ENCODE measurements at places on chromosomes 12 and 14.

GRCh38 chr14:103073367-103073875, 10.6 kb upstream of the LBHD2 start:
- DNase-seq, result no peak

GRCh38 chr14:59964251-59965007, 44.5 kb downstream of the LRRC9 start:
- peak; percentile 8 for DNase-seq

DNA sequence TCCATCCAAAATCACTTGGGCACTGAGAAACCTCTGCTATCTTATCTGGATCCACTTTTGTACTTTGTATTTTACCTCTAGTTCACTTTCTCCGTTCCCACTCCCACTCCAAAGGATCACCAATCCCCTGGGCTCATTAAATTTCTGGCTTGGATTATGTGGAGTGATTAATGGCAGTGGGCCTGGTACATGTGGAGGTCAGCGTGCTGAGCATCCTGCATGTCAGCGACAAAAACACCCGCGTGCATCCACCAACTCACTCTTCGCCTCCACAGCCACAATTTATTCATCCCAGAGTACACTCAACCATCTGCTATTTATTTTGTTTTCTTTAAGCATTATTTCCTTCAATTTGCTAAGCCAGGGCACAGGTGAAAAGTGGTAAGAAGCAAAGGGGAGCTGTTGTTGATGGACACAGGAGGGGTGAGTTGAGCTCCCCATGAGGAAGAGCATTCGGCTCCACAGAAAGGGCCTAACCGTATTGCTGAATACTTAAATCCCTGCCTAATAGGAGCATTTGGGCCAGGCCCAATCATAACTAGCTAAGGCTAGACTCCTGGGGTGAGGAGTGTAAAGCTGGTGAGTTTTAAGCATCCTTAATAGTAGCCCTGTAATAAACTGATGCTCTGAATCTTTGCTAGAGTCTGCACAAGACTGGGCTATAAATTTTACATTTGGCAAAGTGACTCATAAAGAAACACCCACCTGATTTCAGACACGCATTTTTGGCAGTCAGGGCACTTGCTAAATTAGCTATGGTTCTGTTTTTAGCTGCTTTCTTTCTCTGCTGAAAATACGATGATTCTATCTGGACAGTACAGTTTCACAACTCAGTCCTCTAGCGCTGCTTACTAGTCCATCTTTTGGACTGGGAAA, 137.8 kb downstream of the SLC25A21 start:
- no peak for DNase-seq

GRCh38 chr12:2378835-2379330, 326.1 kb downstream of the CACNA1C start:
- DNase-seq, result no peak

DNA sequence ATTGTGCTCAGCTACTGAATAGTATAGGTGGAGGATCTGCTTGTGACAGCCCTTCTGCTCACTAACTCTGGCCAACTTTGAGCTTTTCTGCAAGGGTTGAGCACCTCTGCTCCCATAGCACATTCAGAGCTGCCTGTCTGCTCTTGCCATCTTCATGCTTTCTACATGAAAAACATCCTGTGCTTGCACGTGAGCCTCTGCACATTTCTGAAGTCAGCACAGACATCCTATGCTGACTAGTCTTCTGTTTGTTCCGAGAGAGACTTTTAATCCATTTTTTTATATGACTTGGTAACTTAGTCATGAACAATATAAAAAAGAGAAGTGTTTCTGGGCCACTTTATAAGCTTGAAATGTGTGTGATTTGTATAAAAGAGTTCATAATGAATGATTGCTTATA, 969.3 kb downstream of the TMTC2 start:
- no peak for DNase-seq

DNA sequence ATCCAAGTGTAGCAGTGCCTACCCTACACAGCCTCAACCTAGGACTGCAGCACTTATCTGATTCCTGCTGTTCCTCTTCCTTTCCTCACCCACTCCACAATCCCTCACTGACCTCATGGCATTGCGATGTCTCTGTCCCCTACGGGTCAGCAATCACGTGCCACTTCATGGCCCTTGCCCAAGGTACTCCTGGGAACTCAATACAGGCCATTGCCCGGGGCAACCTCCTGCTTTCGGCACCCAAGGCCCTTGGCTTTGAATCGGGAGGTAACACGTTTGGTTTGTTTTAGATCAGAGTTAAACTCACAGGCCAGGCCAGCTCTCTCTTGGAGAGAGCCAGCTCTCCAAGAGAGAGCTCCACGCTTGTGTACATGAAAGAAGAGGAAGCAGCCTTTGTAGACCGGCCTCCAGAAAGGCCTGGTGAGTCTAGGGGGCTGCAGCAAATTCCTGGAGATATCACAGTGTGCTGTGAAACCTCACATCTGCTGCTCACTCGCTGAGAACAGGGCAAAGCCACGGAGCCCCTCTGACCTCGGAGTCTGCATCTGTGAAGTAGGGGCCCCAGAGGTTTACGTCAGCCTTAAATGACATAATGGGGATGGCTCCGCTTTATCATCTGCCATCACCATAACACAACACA, 12.2 kb downstream of the CLMN start:
- no peak for DNase-seq

DNA sequence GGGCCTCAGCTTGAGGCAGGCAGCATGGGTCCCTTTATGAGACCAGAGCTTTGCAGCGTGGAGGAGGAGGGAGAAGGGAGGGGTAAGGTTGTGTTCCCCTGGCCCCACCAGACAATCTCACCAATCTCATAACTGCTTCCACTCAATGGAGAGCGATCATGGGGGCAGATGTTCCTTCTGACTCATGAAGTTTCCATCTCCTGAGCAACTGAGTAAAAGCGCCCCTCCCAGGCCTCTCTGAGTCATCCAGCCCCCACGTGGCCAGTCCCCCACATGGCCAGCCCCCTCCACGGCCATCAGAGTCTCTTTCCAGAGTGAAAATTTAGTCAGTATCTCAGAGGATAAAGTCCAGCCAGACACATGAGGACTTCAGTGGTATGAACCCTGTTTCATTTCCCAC, 39.2 kb upstream of the PLXNC1 start:
- DNase-seq, result no peak

- no peak for DNase-seq
These were observed 61.0 kb upstream of the PELI2 start for GRCh38 chr14:56057071-56057741.

DNA sequence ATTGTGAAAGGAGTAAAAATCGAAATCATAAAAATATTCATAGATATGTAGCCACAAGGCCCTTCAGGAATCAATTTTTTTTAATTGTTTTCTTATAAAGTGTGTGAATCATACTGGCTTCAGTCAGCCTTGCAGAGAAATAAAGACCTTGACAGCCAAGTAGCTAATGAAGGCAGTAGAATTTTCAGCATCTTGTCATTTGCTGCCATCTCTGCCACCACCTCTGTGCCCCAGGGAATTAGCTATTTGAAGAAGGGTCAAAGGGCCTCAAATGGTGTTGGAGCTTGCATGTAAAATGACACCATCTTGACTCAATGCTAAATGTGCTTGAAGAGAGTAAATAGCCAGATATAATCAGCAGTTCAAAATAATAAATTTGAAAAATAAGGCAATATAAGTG, 359.4 kb upstream of the DCN start:
- DNase-seq, result no peak

GRCh38 chr12:27208414-27208750, 35.7 kb upstream of the STK38L start:
- DNase-seq, result no peak

DNA sequence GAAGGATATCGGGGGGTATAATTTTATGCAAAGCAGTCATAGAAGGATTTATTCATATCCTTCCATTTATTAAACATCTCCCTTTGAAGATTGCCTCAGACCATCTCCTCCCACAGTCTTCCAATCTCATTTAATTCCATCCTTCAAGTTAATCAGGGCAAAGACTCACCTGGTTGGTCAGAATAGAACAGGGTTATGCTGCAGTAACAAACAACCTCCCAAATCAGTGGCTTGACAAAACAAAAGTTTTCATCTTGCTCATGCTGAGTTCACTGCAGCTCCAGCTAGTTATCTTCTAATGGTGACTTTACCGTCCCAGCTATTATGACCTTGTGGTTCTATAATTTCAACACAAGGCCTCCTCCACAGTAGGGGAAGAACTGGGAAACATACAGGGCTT, 48.8 kb upstream of the MTERF2 start:
- DNase-seq, result no peak

GRCh38 chr14:49594347-49595091, 4.2 kb upstream of the LRR1 start:
- no peak for DNase-seq

DNA sequence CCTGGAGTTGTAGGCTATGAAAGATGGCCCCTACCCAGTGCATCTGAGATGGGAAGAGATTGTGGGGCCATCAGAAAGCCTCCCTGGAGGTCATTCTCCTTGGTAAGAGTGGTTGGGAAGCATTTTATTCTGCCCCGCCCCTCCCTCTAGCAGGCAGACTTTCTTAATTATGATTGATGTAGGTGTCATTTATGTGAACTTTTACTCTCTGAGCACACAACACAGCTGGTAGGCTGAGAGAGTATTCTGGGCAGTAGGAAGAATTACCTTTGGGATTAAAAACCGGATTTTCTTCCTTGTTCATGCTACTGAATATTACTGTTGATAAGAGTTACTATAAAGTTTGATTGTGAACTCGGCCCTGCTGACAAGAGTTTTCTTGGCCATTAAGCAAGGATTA, 266.8 kb downstream of the TTC6 start:
- DNase-seq, result no peak

- DNase-seq, result no peak
These were observed 685.3 kb downstream of the TRHDE start for GRCh38 chr12:72957454-72957853.

DNA sequence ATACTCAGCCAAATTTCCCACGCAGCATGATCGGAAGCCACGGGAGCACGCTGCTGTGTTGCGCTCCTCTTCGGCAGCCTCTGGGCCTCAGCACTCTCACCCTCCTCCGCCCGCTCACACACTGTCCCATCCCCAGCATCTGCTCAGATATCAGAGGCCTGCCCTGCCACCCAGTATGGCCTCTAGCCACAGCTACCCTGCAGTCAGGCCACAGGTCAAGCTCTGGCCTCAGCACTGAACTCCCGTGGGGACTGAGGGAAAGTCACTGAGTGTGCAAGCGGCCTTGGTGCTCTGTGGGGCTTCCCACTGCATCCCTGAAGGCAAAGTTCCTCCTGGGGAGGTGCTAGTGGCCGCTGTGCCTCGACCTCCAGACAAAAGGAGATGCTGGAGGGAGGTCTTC, 2.0 kb downstream of the KRT77 start:
- no peak for DNase-seq

DNA sequence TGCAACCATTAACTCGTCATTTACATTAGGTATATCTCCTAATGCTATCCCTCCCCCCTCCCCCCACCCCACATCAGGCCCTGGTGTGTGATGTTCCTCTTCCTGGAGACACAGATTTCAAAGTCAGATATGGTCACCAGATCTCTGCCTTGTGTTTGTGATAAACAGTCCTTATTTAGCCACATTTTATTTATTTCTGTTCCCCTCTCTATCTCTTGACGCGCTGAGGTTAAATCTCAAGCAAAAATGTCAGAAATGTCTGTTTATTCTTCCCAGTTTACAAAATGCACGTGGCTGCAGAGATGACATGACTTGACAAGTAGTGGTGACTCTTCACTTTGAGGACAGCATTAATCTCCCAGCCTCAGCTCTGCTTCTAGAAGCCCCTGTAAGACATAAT, 11.5 kb upstream of the RASSF3 start:
- no peak for DNase-seq

- no peak for DNase-seq
These were observed 368.4 kb downstream of the ATP23 start for GRCh38 chr12:58309806-58310205.

- no peak for DNase-seq
These were observed 157.6 kb upstream of the PLEKHA5 start for GRCh38 chr12:18971932-18972331.

- DNase-seq, result no peak
These were observed 158.4 kb upstream of the HIF1A start for GRCh38 chr14:61536661-61537562.

- DNase-seq, result no peak
These were observed 14.1 kb downstream of the PRKD1 start for GRCh38 chr14:29913566-29913965.

GRCh38 chr14:84042992-84043391, 1487.0 kb upstream of the FLRT2 start:
- no peak for DNase-seq

- no peak for DNase-seq
These were observed 811 bp upstream of the GALNT16 start for GRCh38 chr14:69259168-69259526.

GRCh38 chr14:52015411-52016030, 26.2 kb downstream of the RTRAF start:
- DNase-seq, result no peak

GRCh38 chr12:56979628-56980027, 22.2 kb upstream of the RDH16 start:
- DNase-seq, result no peak

GRCh38 chr14:53491256-53491883, 338.2 kb upstream of the DDHD1 start:
- DNase-seq, result no peak

DNA sequence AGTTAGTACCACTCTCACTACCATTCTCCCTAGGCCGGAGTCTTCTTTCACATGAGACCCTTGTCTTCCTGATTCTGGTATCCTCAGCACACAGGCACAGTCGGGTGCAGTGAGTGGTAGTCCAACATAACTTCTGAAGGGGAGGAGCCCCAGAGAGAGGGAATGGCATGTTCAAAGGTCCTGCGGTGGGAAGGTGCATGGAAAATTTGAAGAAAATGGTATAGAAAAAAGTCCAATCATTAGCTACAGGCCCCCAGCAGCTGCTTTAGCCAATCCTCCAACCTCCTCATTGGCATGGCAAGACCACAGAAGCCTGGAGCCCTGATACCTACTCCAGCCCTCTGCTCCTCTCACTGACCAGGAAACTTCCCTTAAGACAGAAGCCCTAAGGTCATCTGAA, 96.6 kb downstream of the ZFP36L1 start:
- no peak for DNase-seq

- DNase-seq, result no peak
These were observed 40.1 kb downstream of the GALNT4 start for GRCh38 chr12:89484470-89484869.

DNA sequence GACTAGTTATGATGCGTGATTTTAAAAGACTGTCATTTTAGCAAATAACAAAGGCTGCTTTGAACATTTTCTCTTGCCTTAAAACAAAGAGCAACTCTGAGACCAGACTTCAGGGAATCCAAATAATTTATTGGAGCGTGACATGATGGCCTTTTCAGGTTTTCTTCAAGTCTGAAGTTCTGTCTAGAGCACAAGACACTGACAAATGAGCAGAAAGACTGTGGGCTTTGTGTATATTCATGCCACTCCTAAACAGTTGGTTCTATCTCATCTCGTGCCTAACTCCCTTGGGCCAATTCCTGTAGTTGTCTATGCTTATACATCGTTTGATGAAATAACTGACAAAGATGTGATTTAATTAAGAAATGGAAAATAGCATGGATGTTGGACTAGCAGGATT, 47.5 kb downstream of the IFT81 start:
- DNase-seq, result no peak

Measured in activated CD4-positive, alpha-beta T cell treated with anti-CD3 and anti-CD28 coated beads, Interleukin-2, amount 10 ng/mL, durations not matched to agents 7 days and 5 days (primary cell).